ENCODE measurements at places on chromosomes 11 and 22.

DNA sequence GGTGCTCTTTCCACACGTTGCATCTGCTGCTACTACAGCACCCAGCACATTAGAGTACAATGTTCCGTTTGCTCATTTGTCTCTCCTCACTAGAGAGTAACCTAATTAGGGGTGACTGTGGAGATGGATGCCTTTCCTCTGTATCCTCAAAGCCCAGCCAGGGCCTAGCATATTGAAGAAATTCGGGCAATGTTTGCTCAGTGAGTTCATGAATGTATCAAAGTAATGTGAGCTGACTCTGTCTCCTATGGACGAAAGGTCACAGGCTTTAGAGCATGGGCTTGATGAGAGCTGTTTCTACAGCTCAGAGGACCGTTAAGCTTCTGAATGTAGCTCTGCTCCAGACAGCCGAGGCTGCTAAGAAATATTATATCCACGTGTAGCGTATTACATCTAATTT is 67.5 kb downstream of the C11orf58 start:
- DNase-seq, result peak; percentile 12

DNA sequence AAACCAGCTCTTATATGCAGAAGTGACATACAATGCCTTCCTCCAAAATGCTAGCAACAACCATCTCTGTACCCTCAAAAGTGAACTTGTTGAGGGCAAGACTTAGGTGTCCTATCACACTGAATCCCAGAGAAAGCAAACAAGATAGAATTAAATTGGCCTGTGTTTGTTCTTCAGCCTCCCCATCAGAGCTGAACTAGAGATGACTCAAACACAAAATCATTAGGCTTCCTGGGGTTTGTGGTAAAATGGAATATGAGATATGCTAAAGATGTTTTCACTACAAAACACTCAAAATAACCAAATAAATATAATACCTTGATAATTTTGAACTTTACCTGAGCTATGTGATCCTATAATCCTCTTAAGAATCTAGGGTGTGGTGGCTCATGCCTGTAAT is 31.6 kb downstream of the ZNF214 start:
- DNase-seq, result no peak

DNA sequence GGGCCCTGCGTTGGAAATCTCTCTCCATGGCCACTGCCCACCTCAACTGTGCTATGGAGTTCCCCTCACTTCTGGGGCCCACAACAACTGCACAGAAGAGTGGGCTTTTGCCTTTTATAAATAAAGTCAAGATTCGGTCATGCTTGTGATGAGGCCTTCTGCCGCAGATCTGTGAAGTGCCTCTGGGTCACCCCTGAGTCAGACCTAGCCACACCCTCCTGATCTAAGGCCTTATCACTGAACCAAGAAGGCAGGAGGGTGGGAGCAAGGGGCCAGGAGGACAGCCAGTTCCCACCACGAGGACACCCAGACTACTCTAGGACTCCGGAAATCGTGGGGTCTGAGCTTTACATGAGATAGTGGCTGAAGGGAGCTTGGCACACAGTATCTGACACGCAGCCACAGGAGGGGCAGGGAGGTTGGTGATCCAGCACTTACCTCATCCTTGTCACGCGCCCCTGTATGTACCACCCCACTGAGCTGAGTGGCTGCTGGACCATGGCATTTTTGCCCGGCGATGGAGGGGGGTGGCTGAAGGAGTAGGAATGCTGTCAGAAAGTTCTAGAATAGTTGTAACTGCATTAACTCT is 115.7 kb downstream of the ABTB2 start:
- DNase-seq, result peak; percentile 68

GRCh38 chr22:41917903-41918791 is 3.3 kb upstream of the SHISA8 start:
- DNase-seq, result peak; percentile 63

- DNase-seq, result no peak
Measured at GRCh38 chr11:75356613-75357012, 5.2 kb upstream of the ARRB1 start.

DNA sequence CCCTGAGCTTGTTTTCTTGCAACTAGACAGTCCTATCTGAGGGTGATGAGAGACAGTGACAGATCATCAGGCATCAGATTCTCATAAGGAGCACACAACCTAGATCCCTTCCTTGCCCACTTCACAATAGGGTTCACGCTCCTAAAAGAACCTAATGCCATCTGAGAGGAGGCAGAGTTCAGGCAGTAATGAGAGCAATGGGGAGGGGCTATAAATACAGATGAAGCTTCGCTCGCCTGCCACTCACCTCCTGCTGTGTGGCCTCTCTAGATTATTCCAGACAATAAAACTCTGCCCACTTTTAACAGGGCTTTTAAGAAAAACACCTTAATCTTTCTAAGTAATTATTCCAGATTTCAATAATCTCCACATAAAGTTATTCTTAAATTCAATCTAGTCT is 43.9 kb upstream of the PAK1 start:
- DNase-seq, result no peak

DNA sequence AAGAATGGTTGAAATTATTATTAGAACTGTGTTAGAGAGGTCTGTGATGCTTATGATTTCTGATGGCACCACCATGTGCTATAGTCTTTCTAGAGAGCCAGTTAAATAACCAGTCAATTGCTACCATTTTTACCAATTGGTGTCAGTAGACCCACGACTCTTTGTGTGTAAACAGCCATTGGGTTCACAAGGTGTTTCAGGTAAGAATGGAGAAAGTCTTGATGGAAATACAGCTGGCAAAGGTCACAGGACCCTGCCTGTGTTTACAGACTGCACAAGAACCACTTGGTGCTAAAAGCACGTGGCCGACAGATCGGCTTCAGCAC is 30.5 kb upstream of the OR10G7 start:
- no peak for DNase-seq

DNA sequence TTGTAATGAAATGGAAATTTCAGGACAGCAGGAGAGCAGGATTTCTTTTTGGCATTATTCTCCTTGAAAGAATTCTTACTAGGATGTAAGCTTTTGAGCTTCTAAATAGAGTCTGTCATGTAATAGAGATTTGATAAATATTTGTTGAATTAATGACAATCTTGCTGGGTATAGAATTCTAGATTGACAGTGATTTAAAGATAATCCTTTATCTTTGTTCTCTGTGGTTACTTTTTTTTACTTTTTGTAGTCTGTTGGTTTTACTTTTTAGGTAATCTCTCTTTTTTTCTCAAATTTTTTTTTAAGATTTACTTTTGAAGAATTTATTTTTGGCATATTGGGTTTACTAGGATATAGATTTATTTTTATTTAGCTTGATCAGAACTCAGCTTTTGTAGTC is 54.8 kb downstream of the TMEM135 start:
- no peak for DNase-seq

DNA sequence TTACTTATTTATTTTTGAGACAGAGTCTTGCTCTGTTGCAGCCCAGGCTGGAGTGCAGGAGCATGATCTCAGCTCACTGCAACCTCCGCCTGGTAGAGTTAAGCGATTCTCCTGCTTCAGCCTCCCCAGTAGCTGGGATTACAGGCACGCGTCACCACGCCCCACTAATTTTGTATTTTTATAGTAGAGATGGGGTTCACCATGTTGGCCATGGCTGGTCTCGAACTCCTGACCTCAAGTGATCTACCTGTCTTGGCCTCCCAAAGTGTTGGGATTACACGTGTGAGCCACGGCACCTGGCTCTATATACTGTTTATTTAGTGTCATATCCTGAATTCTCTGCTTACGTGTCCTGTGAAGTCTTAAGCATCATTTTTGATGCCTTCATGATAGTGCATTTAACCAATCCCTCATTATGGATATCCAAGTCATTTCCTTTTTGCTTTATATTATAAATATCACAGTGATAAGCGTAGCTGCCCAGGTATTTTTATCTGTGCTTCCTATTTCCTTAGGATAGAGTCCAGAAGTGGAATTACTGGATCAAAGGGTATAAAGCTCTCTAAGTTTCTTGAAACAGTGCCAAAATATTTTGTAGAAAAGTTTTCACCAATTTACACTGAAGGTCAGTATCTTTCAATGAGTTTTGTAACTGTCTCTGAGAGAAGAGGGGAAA is 871 bp upstream of the SIDT2 start:
- DNase-seq, result no peak

DNA sequence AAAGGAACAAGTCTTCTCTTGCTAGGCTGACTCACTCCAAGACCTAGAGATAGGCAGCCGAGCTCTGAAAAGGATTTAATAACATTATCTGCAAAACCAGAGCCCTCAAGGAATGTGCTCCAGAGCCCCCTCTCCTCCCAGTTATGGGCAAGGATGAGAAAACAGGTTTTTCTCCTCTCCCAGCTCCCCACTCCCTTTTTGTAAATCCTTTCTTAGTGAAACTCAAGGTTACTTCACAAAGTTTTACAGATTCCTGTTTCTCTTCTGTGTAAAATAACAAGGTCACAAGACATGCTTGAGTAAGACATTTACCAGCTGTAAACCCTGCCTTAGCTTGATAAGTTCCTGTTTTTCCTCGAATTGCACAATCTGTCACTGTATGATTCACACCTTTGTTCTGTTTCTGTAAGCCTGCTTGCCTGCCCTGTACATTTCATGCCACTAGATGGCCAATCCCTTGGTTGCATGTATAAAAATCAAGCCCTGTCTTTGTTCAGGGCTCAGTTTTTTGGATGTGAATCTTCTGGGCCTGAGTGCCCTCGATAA is 489.4 kb downstream of the KCNA4 start:
- DNase-seq, result peak; percentile 90

GRCh38 chr11:101306721-101307120 is 177.1 kb upstream of the PGR start:
- no peak for DNase-seq

DNA sequence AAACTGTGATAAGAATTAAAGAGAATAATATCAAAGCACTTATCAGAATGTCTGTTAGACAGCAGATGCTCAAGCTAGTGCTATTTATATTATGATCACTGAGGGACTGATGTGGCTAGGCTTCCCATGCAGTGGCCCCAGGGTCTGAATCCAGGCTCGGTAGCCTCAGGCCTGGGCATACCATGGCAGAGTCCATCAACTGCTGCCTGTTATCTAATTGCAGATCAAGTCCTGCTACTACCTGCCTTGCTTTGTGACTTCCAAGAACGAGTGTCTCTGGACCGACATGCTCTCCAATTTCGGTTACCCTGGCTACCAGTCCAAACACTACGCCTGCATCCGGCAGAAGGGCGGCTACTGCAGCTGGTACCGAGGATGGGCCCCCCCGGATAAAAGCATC is 57.5 kb downstream of the TIMP3 start:
- no peak for DNase-seq

DNA sequence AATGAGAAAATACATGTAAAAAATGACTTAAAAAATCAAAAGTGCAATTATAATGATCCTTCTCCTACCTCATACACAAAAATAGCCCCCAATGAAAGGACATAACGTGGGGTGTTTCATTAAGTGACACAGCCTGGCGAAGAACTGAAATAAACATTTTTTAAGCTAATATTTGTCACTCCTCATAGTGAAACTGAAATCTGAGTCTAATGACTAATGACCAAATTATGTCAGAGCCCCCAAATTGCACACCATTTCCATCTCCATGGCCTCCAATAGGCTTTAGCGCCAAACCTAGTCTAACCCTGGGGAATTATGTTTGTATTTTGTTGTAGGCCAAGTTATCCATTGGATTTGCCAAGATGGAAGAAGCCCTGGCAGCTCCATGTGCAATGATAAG is 119.1 kb downstream of the WT1 start:
- no peak for DNase-seq

GRCh38 chr11:1510928-1511327 is 24.3 kb upstream of the MOB2 start:
- DNase-seq, result no peak

- DNase-seq, result no peak
Measured at GRCh38 chr11:27300974-27301373, 62.0 kb downstream of the CCDC34 start.

GRCh38 chr22:20625270-20625669 is 117.9 kb downstream of the MED15 start:
- no peak for DNase-seq

DNA sequence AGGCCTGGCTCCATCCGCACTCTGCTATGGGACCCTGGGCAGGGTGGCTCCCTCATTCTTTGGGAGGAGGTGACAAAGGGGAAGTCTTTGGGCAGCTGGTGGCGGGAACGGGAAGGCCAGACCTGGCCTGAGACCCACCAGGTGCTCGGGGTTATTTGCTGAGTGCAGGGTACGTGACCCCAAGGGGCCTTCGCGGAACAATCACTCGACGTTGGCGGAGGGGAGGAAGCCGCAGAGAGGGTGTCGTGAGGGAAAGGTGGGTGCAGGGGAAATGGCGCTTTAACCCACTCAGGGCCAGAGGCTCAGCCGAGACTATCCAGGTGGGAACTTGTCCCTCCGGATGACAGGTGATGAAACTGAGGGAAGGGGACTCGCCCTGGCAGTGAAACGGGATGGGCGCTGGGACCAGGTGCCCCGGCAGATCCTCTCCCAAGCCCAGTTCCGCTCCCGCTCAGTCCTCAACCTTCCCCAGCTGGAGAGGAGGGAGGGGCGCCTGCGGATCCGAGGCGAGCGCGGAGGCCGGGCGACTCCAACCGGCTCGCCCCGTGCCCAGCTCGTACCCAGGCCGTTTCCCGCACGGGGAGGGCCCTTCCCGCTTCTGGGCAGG is 911 bp downstream of the A4GALT start:
- no peak for DNase-seq

All from HT1080 (cell line).